ENCODE measurements at places on chromosomes 5 and 9.

DNA sequence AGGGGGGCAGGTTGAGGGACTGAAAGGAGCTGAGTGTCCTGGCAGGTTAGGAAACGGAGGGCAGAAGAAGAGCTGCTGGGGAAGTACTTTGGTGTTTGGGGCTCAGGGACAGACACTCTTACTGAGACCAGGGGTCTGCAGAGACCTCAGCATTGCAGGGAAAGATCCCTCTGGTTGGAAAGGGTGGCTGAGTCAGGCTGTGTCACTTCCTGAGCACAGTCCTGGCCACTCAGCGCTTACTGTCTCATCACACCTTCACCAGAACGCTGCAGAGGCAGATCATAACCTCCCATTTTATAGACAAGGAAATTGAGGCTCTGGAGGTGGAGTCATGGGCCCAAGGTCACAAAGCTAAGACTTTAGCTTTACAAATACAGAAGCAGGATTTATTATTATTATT lies 54.3 kb downstream of the LMX1B start:
- no peak for DNase-seq

- DNase-seq = peak; percentile 62
Measured at GRCh38 chr9:84261070-84261746, 79.3 kb downstream of the SLC28A3 start.

DNA sequence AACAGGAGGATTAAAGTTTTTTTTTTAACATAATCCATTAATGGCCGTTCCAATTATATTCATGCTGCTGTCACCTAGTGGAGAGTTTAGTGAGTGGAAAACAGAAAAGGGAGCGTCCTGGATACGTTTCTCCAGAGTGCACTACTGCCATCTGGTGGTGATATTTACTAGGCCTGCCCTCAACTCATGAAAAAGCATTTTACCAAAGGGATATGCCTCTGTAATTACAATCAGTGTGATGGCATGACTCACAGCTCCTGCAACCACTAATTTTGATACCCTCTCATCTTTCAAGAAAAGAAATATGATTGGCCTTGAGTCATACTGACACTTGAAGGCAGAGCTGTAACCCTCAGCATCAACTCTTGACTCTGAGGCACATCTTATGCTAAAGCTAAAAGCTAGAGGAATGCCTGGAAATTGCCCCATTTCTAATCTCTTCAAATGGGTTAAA lies 20.1 kb downstream of the MINAR2 start:
- DNase-seq = peak; percentile 89

DNA sequence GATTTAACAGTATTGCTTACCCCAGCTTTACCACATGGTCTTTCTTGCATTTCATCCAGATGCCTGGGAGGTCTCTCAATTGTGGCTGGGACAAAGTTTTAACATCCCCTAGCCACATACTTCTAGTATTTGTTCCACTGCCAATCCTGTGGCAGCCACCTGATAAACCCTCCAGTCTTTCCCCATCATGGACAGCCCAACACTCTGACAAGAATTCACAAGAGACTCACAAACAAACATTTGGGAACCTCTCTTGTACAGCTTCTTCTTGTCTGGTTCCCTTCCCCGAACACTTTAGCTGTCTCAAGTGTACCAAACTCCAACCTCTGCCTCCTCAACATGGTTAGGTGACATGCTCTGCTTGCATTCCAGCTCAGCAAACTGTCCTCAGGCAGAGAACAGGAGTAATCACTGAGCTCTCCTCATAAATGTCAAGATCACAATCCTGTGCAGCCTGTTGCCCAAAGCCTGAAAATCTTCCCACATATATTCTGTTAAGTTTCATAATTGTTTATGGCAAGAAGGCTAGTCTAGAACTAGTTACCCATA lies 59.7 kb downstream of the STRBP start:
- no peak for DNase-seq

GRCh38 chr9:36433386-36433785 lies 33.3 kb upstream of the RNF38 start:
- no peak for DNase-seq

GRCh38 chr5:32865475-32865874 lies 154.4 kb downstream of the NPR3 start:
- DNase-seq = no peak

DNA sequence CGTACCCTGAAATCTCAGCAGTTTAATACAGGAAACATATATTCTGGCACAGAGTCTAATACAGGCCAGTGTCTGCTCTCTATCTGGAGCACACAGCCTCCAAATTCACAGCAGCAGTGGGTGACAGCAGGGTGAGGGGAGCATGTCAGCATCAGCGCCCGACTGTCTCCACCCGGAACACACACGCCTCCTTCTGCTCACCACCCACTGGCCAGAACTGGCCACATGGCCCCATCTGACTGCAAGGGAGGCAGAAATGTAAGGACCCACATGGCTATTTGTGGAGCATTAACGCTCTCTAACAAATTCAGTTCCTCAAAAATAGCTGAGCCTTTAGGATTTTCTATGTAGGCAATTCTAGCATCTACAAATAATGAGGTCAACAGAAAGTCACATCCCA lies 24.6 kb downstream of the UBE2QL1 start:
- DNase-seq = no peak

DNA sequence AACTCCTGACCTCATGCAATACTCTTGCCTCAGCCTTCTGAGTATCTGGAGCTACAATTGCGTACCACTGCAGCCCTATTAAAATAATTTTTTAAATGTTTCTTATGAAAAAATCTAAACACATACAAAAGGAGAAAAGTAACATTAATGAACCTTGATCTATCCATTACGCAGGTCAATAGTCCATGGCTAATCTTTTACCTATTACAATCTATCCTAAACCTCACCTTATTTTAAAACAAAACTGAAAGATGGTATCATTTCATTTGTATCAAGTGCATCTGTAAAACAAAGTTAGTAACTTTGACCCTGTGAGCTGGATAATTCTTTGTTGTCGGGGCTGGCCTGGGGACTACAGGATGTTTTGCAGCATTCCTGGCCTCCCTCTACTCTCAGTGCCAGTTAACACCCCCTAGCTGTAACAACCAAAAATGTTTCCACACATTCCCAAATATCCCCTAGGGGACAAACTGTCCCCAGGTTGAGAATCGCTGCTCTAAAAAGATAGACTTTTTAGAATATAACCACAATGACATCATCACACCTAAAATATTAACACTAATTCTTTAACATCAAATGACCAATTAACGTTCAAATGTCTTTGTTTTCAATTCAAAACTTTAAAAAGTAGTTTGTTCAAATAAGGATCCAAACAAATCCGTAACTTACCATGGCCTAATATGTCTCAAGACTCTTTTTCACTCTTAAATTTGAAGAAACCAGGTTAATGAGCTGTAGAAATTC lies 54.8 kb downstream of the RNF38 start:
- DNase-seq = no peak

DNA sequence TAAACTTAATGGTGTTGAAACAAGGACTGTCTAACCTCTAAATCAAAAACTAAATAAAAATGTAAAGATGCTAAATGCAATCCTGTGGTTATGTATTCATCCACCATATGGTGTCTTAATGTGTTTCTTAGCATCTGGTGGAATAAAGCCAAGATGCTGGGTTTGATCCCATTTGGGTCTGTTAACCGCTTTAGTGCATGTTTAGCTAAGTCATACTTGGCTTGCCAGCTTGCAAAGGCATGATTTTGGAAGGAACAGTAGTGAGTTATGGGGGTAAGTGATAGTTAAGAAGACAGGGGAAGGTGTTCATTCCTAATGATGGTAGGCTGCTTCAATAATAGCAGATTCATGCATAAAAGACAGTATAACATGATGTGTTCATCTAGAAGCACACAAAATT lies 139.0 kb upstream of the SLC27A6 start:
- DNase-seq = peak; percentile 32

GRCh38 chr9:12774861-12775678 lies at the start of gene LURAP1L:
Gene LURAP1L, plus strand, starts transcription at chr9:12775020. Its CDS starts 696 bp downstream, at chr9:12775716.
- peak; percentile 57 for DNase-seq

GRCh38 chr9:71669284-71669995 lies 98.9 kb downstream of the CEMIP2 start:
- no peak for DNase-seq

DNA sequence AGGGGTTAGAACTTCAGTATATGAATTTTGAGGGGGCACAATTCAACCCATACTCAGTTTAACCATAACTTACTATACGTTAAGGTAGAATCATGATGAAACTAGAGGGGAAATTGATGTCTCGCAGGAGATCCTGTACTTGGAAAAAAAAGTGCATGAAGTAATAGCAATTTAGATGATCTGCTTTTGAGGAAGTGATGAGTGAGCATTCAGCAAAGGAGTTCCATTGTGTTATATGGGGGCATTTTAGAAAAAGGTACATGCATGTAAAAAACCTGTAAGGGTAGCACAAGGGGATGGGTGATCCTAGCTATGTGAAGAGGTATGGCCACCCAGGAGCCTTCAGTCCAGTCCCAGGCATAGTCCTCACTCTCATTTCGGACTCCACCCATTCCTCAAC lies 14.8 kb upstream of the TMC1 start:
- no peak for DNase-seq
